Chondrocyte (in vitro differentiated cells): ENCODE measurements at places on chromosomes 13 and 19.

- H3K27me3 ChIP-seq: peaks cover 2% of the 10 kb centered on the region
- no peak overlapping the region for H3K4me3 ChIP-seq
- no peak overlapping the region for H3K27ac ChIP-seq
Measured at GRCh38 chr13:41282129-41282571, 18.8 kb upstream of the MTRF1 start.

DNA sequence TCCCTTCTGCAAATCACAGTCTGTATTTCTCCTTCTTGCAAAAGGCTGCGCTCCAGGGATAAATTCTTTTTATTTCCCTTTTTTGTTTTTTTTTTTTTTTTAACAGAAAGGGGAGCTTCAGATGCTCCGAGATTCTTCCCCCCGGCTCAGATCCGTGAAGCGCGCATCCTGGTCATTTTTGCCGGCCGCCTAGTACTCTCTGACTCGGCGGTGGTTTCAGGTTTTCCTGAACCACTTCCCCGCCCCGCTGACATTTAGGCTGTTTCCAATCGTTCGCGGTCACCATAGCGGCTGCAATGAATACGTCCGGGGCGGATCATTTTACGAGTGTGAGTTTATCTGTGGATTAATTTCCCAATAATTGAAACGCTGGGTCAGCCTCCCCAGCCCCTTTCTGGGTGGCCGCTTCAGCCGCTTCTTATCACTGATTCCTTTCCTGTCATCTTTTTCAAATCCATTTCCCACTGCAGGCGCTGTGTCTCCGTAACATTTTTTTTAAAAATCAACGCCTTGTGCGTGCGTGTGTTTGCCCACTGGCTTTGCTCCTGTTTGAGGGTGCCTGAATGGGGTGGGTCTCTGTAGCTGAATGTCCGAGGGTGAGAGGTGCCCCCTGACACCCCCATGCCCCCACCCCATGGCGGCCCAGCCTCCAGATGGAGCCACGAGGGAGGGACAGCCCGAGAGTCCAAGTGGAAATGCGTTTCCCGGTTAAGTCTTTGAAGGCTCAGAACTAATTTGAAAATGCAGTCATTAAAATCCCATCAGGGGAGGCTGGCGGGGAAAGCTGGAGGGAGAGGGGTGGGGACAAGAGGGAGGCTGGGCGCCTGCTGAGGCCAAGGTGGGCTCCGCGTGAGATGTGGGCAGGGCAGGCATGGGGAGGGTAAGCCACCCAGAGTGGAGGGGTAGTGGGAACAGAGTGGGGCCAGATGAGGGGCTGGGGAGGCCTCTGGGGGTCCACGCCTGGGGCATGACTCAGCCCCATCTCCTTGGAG lies 10.6 kb downstream of the ONECUT3 start:
- no peaks in the 10 kb centered on the region for H3K4me1 ChIP-seq
- no peak overlapping the region for H3K4me3 ChIP-seq
- DNase-seq: no peak
- H3K36me3 ChIP-seq: no peaks in the 10 kb centered on the region
- H3K27me3 ChIP-seq: peaks cover 50% of the 10 kb centered on the region

- no peaks in the 10 kb centered on the region for H3K27me3 ChIP-seq
- H3K36me3 ChIP-seq: no peaks in the 10 kb centered on the region
Measured at GRCh38 chr13:97193577-97193976, 28.6 kb upstream of the MBNL2 start.

DNA sequence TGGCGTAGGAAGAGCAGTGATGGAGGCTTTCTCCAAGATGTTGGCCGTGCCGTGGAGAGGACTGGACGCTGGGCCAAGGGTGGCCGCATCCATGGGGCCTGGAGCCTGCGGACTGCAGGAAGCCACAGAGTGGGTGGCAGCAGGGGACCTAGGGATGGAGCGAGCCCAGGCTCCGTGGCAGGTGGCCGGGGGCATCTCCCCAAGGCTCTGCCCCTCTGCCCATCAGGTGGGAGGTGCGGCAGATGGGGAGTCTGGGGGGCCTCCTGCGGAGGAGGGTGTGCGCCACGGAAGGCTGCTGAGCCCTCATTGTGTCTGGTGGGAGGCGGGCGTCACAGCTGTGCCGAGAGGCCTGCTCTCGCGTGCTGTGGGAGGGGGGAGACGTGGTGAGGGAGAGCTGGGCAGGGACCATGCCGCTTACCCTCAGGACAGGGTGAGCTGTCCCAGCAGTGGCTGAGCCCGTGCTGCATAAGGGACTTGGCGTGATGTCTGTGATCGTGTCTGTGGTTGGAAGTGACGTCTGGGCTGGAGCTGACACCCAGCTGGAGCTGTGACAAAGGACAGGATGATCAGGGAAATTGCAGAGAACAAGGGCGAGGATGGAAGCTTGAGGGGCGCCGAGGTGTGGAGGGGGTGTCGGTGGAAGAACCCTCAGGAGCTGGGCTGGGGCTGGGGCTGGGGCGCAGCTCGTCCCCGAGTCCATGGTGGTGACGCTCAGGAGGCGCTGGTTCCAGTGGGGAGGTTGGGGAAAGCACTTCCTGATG lies 13.4 kb downstream of the MCF2L start:
- no peaks in the 10 kb centered on the region for H3K4me1 ChIP-seq
- DNase-seq: no peak
- H3K36me3 ChIP-seq: no peaks in the 10 kb centered on the region
- no peak overlapping the region for H3K27ac ChIP-seq

DNA sequence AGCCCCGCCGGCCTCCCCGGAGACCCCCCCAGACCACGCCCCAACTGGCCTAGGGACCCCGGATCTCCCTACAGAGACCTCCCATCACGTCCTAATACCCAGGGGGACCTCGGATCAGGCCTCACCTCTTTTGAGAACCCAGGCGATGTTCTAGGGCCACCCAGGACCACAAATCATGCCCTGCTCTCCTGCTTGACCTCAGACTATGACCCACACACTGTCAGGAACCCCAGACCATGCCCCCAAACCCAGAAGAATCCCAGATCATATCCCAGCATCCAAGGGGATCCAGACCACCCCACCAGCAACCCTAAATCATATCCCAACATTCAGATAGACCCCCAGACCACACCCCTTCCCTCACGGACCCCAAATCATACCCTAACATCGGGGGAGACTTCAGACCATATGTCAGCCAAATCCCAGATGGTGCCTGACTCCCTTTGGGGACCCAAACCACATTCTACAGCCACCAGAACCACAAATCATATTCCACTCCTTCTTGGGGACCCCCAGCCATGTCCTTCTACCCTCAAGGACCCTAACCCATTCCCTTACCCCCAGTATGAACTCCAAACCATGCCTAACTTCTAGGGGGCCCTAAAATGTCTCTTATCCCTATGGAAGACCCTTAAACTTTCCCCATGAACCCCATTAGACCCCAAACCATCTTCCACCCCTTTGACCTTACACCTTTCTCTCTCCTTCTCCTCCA lies 611 bp upstream of the LRFN1 start:
- peaks cover 14% of the 10 kb centered on the region for H3K4me1 ChIP-seq
- H3K27me3 ChIP-seq: no peaks in the 10 kb centered on the region
- peak overlapping the region; percentile 1 for H3K27ac ChIP-seq
- H3K4me3 ChIP-seq: peak overlapping the region; percentile 67

DNA sequence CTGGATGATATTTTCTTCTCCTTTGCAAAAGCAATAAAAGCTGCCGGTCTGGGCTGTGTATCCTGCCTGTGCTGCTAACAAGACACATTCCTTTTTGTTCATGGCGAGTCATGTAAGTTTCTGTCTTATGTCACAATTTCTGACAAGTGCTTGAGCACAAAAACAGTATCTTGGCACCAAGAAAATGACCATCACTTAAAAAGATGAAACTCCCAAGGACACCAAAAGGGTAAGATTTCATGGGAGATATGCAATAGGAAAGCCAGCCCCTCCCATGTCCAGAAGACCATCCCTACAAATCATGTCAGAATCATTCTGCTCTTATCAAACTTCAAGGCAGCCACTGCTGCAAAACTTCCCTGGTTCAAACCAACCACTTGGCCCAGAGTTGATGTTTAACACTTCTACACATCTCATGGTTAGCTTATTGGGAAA lies 375.4 kb upstream of the ZNF507 start:
- no peaks in the 10 kb centered on the region for H3K36me3 ChIP-seq
- no peaks in the 10 kb centered on the region for H3K4me1 ChIP-seq
- no peak overlapping the region for H3K27ac ChIP-seq
- no peaks in the 10 kb centered on the region for H3K27me3 ChIP-seq
- no peak for DNase-seq

DNA sequence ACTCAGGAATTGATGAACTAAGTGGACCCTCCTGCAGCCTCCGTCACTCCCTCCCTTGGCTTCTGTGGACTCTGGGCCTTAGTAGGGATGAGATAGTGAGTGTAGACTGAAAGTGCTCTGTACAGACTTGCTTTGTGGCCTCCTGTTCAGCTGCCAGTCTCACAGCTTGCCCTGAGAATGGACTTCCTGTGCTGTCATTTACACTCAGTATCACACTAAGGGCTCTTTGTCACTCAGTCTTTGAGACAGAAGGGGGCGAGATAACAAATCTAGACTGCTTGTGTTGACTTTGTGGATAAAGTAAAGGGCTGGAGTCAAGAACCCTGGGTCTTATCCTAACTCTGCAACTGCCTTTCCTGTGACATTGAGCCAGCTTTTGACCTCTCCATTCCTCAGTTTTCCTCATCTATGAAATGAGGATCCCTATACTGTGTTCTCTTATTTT lies 21.0 kb upstream of the SPRY2 start:
- H3K4me3 ChIP-seq: no peak overlapping the region
- peak overlapping the region; percentile 42 for H3K27ac ChIP-seq
- DNase-seq: no peak
- H3K27me3 ChIP-seq: no peaks in the 10 kb centered on the region
- H3K4me1 ChIP-seq: peaks cover 33% of the 10 kb centered on the region

DNA sequence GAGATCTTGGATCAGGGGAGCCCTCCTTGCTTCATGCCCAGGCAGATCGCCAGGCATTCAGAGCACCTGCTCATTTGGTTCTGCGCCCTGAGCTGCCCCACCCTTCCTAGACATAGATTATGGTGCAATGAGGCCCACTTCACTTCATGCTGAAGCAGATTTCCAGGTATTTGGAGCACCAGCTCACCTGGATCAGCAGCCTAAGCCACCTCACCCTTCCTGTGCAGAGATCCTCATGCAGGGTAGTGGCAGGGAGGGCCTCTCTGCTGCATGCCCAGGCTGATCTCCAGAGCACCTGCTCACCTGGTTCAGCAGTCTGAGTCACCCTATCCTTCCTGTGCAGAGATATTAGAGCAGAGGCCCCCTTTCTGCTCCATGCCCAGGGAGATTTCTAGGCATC lies 1966.1 kb downstream of the PCDH9 start:
- no peaks in the 10 kb centered on the region for H3K27me3 ChIP-seq
- H3K27ac ChIP-seq: no peak overlapping the region
- no peak for DNase-seq
- peaks cover 16% of the 10 kb centered on the region for H3K4me1 ChIP-seq
- no peaks in the 10 kb centered on the region for H3K36me3 ChIP-seq

DNA sequence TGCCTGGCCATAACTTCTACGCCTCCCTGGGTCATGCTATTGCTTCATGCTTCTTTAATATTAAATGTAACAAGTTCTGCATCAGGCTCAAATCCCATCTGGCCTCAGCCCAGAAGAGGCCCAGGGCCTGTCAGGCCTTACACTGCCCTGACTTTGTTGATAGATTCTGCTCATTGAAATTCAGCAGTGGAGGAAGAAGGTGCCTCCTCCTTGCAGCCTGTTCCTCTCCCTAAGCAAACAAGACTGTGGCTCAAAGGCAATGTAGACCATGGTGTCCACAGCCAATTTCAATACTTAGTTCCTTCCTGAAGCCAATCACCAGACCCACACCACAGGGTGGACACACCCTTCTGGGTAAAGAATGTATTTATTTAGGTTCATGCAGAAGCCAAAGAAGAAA lies 59.4 kb downstream of the LACC1 start:
- no peaks in the 10 kb centered on the region for H3K36me3 ChIP-seq
- H3K27ac ChIP-seq: no peak overlapping the region
- H3K4me1 ChIP-seq: peaks cover 44% of the 10 kb centered on the region
- H3K27me3 ChIP-seq: no peaks in the 10 kb centered on the region
